ENCODE measurements at places on chromosomes 11 and 22. TPM values are rescaled to one million over a fixed set of nuclear protein-coding genes. Genes with fewer than 3 reads are reported as not detected.
A peak's percentile ranks its signal among the peaks of the same experiment; 100 is the strongest.

GRCh38 chr11:35725885-35726284 is 63.3 kb downstream of the TRIM44 start:
- DNase-seq, result no peak

- DNase-seq, result peak; percentile 70
Observed at GRCh38 chr11:65498042-65498726, 661 bp upstream of the MALAT1 start.

Gene FAM111B
- not detected for total RNA-seq

Gene C22orf31
- not detected for total RNA-seq

Gene C22orf42
- 0.31 TPM for total RNA-seq

DNA sequence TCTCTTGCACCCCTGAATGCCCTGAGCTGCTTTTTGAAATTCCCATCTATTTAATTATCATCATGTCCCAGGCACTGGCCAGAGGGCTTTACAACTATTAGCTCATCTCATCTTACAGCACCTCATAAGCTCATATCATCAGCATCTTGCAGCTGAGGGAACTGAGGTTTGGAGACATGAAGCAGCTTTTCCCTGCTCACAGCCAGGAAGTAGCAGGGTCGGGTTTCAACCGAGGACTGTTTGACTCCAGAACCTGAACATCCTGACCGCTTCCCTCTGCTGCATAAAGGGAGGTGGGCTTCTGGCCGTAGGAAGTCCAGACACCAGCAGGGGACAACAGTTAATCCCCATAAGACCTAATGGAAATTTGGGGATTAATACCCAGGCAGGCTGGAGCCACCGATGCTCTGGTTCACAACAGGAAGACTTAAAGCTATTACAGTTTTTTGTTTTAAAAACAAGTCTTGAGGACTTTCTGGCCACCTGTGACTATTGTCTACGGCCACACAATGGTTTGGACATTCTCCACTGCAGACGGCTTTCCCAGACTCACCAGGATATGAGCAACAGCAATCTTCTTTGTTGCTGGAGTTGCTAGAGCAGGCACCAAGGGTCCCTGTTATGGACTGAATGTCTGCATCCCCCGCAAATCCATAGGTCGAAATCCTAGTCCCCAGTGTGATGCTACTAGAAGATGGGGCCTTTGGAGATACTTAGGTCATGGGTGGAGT is 47.4 kb downstream of the CHST1 start:
- DNase-seq, result no peak

Gene ARFIP2
- total RNA-seq, result 31.7 TPM

All from pancreas (tissue), 10 donors.